ENCODE measurements at places on chromosomes 4 and X.

- DNase-seq = no peak
These were observed 63.2 kb upstream of the FAM47B start for GRCh38 chrX:34879346-34879745.

- no peak for DNase-seq
These were observed 106.7 kb upstream of the GRXCR1 start for GRCh38 chr4:42785817-42786216.

DNA sequence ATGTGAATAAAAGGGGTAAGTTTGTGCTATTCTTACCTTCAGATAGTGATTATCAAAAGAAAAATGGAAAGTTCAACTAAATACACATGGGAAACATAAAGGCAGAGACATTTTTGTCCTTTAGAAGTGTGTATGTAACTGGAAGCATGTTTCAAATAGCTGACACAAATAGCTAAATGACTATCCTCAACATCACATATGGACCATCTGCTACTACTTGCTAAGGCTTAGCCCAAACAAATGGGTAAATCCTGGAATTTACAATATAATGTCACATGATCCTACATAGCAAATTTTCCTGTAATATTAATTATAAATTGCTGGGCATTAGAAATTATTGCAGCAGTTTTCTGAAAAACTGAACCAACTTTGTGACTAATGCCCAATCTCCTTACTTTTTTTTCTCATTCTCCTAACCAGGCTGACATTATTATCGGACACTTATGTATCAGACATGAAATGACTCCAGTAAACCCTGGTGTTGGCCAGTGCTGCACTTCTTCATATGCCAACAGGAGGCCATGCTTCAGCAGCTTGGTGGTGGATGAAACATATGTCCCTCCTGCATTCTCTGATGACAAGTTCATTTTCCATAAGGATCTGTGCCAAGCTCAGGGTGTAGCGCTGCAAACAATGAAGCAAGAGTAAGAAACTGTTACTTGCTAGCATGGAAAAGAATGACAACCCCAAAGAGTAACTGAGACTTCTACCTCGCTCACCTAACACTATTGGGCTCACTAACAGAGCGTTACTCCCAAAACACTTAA is 16.1 kb downstream of the AFP start:
- DNase-seq = no peak

DNA sequence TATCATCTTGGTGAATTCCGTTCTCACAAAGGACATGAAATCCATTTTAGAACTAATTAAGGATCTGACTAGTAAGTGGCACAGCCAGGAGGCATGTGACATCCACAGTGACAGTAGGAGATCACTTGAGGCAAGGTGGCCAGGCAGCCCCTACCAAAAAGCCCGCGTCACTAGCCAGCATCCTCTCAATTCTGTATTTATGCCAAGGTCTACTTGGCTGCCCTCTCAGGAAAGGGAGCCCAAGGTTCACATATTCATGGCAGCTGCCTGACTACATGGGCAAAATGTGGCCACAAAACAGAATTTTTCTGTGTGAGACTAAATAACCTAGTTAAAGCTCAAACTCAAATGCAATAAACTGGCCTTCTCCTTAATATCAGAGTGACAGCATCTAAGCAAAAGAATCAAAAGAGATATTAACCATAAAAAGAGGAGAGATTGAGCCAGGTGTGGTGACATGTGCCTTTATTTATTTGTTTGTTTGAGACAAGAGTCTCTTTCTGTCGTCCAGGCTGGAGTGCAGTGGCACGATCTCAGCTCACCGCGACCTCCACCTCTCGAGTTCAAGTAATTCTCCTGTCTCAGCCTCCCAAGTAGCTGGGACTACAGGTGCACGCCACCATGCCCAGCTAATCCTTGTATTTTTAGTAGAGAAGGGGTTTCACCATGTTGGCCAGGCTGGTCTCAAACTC is 51.5 kb downstream of the SLC9A7 start:
- DNase-seq = no peak

- DNase-seq = no peak
These were observed 840.7 kb downstream of the DMD start for GRCh38 chrX:32370456-32371205.

DNA sequence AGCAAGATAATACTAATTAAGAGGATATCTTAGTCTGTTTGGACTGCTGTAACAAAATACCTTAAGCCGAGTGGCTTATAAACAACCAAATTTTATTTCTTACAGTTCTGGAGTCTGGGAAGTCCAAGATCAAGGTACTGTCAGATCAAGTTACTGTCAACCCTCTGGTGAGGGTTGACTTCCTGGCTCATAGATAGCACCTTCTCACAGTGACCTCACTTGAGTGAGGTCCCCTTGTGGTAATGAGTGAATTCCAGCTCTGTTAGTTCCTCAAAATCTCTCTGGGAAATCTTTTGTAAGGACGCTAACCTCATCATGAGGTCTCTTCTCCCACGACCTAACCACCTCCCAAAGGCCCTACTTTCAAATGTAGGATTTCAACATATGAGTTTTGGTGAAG is 36.9 kb upstream of the ADGRA3 start:
- DNase-seq = no peak

DNA sequence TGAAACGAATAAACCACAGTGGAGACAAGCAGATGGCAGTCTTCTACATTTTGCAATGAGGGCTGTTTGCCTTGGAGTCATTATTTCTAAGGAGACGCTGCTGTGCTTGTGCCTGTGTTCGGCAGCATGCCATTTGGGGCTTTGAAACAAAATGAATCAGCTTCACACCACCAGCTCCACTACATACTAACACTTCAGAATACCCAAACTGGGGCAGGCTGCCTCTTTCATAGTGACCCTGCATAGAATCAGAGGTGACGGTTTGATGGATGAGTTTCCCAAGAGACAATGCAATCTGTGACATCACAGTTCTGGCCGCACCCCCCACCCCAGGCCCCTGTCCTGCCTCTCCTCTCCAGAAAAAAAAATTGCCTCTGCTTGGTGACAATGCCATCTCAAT is 57.1 kb upstream of the MID1 start:
- no peak for DNase-seq

DNA sequence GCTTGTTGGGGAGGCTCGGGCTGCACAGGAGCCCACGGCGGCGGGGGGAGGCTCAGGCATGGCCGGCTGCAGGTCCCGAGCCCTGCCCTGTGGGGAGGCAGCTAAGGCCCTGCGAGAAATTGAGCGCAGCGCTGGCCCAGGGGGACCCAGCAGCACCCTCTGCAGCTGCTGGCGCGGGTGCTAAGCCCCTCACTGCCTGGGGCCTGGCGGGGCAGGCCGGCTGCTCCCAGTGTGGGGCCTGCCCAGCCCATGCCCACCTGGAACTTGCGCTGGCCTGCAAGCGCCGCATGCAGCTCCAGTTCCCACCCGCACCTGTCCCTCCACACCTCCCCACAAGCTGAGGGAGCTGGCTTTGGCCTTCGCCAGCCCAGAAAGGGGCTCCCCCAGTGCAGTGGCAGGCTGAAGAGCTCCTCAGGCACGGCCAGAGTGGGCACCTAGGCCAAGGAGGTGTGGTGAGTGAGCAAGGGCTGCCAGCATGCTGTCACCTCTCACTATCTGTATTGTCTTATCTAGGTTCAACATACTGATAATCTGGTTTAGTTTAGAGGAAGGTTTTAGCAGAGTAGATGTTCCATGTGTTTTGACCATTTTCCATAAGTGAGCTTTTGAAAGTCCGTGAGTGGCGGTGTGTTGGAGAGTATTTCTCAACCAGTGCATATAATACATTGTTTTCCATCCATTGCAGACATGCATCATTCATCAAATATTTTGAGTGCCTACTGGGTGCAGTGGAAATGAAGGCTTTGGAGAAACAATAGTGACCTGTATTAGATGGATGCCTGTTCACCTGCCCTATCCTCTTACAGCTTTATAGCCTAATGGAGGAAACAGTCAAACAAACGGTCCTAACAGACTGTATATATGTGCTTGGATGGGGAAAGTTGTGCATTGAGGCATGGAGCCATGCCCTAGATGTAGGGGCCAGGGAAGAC is 13.1 kb downstream of the PI4K2B start:
- no peak for DNase-seq

DNA sequence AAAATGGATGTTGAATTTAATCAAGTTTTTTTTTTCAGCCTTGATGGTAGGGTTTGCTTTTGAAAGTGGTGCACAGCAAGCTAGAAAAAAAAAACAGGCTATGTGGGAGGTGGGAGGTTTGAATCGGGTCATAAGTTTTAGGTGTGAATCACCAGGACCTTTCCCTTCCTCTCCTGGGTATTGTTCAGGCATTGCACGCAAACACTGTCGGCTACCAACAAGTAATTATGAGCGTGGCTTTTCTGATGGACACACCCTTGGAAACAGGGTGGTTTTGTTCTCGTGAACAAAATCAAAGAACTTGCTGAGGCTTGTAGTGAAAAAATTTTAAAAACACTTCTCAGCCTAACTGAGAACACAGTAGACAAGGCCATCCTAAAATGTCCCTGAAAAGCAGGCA is 18.1 kb downstream of the PIR start:
- DNase-seq = no peak

GRCh38 chrX:85379174-85379907 is at the start of gene POF1B:
Gene POF1B (minus strand): TSS chrX:85379665. CDS start chrX:85379454, 211 bp downstream.
- no peak for DNase-seq

DNA sequence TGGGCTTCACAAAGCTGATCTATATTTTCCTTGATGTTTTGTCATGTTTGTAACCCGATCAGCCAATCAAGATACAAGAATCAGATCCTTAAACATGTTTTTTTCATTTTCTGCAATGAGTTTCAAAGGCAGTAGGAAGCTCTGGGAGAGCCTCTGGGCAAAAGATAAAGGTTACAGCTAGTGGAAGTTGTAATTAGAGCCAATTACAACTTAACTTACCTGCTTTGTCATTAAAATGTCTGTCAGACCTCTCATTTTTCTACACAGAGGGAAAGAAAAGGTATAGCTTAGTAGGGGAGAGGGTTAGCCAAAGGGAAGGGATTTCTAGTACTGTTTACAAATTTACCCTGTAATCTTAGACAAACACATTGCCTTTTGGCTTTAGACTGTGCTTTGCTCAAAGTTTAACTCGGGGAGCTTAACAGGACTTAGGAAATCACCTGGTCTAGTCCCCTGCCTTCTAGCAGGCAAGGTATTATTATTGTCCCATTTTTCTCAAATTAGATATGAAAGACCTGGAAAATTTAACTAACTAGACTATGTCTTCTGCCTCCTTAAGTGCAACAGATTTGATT is 55.8 kb downstream of the FGF16 start:
- DNase-seq = no peak

- no peak for DNase-seq
These were observed 3.0 kb downstream of the RASSF6 start for GRCh38 chr4:73617256-73617655.

GRCh38 chr4:103786014-103786413 is 66.2 kb upstream of the TACR3 start:
- no peak for DNase-seq

All from posterior vena cava (tissue), 2 donors.